Fibroblast of skin of right biceps (primary cell): ENCODE measurements at places on chromosomes 6 and 20.

DNA sequence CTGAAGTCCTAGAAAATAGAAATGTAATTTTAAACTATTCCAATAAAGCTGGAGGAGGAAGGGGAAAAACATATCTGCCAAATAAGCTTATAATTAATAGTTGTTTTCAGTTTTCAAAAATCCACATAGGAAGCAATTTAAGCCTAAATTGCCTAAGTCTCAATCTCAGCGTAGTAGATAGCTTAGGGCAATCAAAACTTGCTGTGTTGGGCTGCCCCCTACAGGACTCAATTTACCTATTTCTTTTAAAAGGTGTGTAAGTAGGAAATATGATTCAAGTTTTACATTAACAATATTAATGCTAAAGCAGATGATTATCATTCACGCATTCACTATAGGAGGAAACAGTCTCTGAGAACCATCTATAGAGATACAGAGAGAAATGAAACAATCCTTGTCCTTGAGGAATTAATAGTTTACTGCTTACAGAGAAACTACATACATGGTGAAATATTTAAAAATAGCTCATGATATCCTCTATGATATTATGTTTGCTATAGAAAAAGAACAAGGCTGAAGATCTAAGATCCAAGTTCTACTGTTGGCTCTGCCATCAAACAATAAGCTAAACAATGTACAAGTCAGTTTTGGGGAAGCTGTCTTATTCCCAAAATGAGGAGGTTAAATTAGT lies 102.1 kb downstream of the ATG5 start:
- peak; percentile 71 for DNase-seq

- no peak for DNase-seq
Observed at GRCh38 chr20:58518896-58519593, 3.8 kb upstream of the APCDD1L start.

GRCh38 chr6:2579241-2579761 lies 171.4 kb downstream of the MYLK4 start:
- DNase-seq: peak; percentile 47

DNA sequence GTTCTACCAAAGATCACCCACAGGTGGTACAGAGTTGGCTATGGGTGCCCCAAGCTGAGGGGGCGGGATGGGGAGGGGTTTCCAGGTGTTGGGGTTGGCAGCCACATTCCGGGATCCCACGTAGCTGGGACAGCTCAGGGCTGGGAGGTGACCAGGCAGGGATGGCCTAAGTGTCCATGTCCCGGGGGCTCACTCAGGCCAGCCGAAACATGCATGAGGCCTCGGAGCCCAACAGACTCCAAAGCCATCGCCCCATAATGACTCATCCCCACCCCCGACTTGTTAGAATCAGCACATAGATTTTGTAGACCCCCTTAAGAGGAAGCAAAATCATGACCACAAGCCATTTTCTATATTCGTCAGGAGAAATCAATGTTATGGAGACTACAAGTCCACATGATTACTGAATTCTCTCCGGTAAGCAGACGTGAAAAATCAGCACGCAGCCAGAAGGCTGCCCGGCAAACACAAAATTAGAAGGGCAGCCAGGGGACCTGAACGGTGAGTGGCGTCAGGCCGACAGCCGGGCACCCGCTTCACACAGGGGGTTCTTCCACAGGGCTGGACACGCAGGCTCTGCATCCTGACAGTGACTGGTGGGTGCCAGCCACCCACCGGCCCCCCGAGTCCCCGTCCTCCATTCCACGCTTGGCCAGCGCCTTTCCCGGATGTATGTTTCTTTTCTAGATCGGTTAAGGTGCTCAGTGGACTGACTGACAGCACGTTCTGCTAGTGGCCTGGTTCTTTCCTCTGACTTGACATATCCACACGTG lies 81.2 kb downstream of the RAMACL start:
- DNase-seq: no peak

GRCh38 chr20:37586078-37586477 lies 58.4 kb upstream of the BLCAP start:
- no peak for DNase-seq

DNA sequence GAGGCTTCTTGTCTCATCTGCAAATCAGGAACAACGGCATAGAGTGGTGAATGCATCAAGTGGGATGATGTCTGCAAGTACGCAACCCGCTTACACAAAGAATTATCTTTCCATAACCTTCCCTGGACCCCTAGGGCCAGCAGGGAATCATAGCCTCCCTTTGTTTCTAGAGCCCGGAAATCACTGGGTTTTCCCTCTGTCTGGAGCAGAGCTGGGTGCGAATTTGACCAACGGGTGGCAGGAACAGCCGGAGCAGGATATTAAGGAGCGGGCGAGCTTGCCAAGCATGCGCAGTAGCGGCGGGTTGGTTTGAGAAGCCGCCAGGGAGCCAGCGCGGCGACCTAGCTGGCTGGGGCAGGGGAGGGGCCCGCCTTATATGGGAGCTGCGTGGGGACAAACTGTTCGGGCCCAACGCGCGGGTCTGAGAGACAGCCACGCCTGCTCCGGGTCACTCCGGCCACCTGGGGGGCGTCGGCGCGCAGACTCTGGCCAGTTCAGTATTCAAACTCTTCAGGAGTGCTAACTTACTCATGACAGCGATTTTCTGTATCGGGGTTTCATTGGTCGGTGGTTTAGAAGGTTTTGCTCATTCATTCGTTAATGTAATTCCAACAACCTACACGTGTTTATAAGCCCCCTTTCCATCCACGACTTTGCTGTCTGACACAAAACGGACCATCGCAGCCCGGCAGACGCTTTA lies 1.6 kb upstream of the KIF16B start:
- DNase-seq: peak; percentile 78

DNA sequence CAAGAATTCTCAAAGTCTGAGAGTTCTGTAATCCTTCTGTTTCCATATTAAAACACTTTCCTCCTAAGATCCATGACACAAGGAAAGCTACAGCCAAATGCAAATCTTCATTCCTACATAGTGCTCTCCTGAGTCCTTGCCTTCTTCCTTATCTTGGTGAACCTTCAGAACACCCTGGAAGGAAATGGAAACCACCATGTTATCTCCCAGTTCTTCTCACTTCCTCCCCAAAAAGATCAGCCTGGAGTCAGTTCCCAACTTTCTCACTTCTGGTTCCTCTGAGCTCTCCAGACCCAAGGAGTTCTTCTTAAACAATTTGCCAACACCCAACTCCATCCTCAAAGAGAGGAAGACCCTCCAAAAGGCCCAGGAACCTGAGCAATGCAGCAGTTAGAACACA lies 193.3 kb upstream of the CCN2 start:
- no peak for DNase-seq

DNA sequence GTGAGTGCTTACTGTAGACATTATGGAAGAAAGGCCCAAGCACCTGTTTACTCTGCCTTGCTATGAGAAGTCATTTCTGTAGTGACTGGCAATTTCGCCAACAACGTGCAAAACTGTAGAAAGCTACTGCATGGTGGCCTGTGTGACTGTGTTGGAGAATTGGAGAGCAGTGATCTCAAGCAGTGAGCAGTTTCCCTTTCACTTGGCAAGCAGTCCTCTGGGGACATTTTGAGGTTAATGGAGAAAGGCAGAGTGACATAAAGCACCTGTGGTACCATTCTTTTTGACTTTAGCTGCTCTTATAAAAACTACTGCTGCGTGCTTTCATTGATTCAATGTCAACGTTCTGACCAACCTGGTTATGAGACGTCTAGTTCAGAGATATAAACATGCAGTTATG lies 382.6 kb upstream of the JAG1 start:
- no peak for DNase-seq

- no peak for DNase-seq
Observed at GRCh38 chr6:15048367-15048766, 197.5 kb upstream of the JARID2 start.

GRCh38 chr6:68978411-68978810 lies 343.3 kb downstream of the ADGRB3 start:
- DNase-seq: peak; percentile 9

GRCh38 chr20:22904386-22904785 lies 130.7 kb upstream of the SSTR4 start:
- DNase-seq: peak; percentile 78

GRCh38 chr6:111478064-111478476 lies 4.9 kb downstream of the REV3L start:
- peak; percentile 71 for DNase-seq

- no peak for DNase-seq
Observed at GRCh38 chr20:33332905-33333456, 50.0 kb downstream of the BPIFB1 start.

DNA sequence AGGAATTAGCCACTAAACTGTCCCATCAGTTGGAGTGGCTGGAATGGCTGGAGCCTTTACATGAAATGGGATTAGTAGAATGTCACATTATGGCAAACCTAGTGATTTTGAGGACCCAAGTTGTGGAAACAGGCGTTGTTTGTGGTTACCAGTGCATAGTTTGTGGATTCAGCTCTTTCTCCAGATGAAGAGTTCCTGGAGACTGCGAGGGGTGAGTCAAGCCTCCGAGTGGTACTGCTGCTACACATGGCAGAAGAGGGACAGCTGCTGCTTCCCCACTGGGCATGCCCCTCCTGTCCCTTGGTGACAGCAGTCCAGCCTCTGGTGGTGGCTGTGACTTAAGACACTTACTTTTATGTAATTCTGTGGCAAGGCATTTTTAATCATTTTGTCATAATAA lies 94.2 kb upstream of the SCP2D1 start:
- peak; percentile 57 for DNase-seq

DNA sequence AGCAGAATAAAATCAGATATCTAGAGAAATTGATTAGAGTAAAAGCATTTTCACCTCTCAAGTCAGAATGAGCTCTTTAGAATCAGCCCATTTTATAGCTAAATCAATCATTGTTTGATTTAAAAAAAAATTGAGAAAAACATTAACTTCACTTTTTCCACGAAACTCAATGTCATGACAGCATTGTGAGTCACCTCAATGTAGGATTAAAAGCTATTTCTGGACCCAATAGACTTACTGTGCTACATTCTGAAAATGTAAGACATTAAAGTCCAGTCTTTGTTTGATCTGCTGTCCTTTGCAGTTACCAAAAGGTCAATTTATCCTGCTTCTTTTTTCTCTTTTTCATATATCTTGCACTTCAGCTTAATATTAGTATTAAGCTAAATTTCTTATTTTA lies 519.4 kb upstream of the ZNF337 start:
- DNase-seq: peak; percentile 59
